Non-pigmented ciliary epithelial cell (primary cell): ENCODE measurements at places on chromosomes 2 and 18.

DNA sequence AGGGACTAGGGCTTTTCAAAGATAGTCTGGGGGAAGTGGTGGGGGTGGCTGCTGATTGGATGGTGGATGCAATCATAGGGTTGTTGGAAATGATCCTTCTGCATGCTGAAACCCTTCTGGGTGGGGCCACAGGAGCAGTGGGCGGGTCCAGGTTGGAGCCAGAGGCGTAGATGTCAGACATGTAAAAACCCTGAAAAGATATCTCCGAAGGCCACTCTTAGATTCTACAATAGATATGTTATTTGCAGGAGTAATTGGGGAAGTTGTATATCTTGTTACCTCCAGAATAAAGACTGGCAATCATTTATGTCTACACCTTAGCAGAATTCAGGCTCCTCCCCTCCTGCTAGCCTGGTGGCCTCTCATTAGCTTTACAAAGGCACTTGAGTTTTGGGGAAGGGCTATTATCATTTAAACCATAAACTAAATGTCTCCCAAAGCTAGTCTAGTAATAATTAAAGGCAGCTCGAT is 8.2 kb upstream of the FAM98A start:
- no peak for DNase-seq

GRCh38 chr2:46988733-46989481 is 73.3 kb upstream of the MCFD2 start:
- DNase-seq: no peak

DNA sequence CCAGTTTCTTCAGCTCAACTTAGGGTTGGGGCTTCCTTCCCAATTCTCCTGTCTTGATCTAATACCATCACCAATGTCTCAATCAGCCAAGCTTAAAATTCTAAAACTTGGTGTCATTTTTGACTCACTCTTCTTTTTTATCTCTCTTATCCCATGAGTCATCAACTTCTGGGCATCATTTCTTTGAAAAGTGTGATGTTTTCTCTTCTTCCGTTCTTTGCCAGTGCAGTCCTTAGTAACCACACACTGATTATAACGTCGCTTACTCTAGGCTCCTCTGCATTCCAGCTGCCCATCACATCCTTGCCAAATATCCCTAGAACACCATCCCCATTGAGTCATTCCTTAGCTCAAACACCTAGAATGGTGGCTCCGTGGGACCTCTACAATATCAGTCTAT is 27.4 kb upstream of the MRO start:
- DNase-seq: no peak

GRCh38 chr2:58796239-58796910 is 555.2 kb upstream of the FANCL start:
- peak; percentile 18 for DNase-seq

DNA sequence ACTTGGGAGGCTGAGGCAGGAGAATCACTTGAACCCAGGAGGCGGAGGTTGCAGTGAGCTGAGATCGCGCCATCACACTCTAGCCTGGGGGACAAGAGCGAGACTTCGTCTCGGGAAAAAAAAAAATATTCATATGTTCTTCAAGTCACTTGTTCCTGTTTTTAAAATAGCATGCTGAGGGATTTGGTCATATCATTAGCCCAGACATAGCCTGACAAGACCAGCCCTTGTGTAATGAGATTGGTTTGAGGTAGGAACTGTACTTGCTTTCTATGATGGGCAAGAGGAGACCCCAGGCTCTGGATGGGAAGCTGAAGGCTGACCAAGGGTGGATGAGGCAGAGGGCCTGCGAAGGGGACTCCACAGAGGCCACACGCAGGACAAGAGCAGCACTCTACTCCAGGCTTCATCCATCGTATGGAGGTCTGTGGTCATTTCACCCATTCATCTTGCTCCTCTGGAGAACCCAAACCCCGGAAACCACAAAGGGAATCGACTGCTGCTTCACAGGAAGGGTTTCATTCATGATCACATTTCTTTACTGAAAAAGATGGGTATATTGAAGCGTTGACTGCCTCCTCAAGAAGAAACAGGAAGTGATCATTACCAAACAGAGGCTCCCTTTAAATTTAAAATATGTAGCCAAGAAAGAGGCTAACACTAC is 87.1 kb upstream of the ZNF397 start:
- no peak for DNase-seq

- no peak for DNase-seq
Measured at GRCh38 chr2:236633219-236633570, 63.6 kb downstream of the ACKR3 start.

- peak; percentile 34 for DNase-seq
Measured at GRCh38 chr2:12300019-12300602, 416.6 kb upstream of the TRIB2 start.

DNA sequence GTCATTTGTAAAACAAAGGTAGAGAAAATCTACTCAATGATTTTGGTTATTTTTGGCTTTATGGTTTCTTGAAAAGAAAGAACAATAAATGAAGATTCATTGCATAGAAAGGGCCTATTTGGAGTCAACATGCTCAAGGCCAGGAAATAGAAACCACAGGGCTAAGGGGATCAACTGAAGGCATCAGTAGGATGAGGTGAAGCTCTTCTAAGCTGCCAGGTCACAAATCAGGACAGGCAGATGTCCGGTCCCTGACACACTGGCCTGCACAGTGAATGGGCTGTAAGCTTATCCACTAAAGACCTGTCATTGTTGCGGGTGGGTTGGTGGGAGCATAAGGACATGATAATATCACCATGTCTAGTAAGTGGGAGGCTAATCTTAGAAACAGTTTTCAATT is 31.6 kb upstream of the RNF138 start:
- no peak for DNase-seq

- no peak for DNase-seq
Measured at GRCh38 chr2:207734636-207735512, 23.4 kb downstream of the CCNYL1 start.

DNA sequence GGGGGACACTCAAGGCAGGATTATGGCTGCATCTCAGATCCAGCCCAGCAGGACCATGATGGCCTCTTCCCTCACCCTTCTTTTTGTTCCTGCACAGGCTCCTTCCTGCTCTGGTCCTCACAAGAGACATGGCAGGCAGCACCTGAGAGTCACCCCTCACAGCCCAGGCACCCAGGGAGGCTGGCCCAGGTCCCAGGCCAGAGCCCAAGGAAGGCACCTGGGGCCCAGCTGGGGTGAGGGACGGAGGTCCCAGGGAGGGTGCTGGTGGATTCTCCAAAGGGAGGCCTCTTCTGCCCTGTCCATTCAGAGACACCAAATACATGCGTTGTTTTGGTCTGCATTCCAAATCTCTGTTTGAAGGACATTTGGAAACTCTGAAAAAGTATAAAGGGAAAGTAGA is 285.4 kb upstream of the HS6ST1 start:
- no peak for DNase-seq

DNA sequence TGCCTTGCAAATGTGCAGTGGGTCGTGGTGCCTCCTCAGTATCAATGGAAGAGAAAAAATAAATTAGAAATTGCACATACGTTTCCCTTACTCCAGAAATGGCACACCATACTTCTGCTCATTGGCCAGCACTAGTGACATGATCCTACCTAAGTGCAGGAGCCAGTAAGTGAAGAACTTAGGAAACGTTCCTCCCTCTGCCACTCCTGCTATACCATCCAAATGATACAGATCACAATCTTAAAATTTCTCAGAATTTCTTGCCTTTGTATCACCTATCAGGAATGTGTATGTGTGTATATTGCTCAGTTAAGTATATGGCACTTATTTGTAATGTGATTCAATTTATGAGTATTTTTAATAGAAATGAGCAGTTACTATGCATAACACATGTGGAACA is 237.0 kb upstream of the UBE2E3 start:
- DNase-seq: no peak

GRCh38 chr2:1715184-1716013 is 28.9 kb downstream of the PXDN start:
- no peak for DNase-seq

GRCh38 chr18:13696961-13697360 is 29.4 kb downstream of the FAM210A start:
- no peak for DNase-seq

DNA sequence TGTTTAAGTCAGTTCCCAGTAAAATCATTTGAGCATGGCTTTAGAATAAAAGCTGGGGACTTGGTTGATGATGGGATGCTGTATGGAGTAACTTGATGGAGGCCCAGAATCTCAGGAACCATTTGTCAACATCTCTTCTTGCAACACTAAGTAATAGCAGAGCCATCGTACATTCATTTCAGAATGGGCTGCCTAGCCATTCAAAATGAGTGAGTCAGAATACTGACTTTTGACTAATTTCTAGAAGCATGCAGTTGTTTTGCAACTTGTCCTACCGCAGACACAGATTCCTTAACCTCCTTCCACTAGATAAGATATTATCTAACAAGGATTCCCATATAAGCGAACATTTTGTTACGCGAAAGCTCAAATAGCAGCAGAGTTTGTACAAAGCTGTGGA is 229.5 kb downstream of the CNTNAP5 start:
- no peak for DNase-seq

GRCh38 chr18:10759241-10759640 is 233.4 kb downstream of the NAPG start:
- DNase-seq: no peak

GRCh38 chr2:181138816-181139215 is 158.4 kb downstream of the UBE2E3 start:
- DNase-seq: no peak

DNA sequence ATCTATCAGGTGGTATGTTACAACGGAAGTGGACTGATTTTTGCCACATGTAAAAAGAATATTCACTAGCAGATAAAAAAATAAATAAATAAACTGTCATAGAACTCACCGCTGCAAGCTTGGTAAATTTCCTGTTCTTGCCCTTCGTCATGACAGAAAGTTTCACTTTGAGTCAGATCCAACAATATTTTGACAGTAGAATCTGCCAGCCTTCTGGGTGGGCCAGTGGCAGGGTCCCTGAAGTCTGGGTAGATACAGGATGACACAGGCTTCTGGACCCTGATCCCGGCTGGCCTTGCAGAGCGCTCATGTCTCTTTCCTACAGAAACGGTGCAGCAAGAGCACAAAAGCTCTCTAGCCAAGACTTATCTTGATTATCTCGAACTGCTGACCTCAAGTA is 97.8 kb upstream of the PMAIP1 start:
- no peak for DNase-seq

DNA sequence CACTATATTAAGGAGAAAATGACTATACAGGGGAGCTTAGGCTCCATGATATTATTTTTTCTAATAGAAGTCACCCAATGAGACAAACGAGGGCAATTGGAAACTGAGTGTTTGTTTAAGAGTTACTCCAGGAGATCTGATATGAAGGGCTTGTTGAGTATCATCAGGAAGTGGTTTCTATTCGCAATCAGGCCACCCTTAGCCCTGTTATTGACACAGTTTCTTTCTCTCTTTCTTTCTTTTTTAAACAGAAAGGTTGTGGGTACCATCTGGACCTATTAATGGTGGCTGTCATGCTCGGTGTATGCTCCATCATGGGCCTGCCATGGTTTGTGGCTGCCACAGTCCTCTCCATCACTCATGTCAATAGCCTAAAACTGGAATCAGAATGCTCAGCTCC is 117.3 kb downstream of the DPP4 start:
- no peak for DNase-seq

- DNase-seq: no peak
Measured at GRCh38 chr18:64099244-64099643, 49.6 kb downstream of the LINC00305 start.

- no peak for DNase-seq
Measured at GRCh38 chr18:33741760-33742159, 163.7 kb downstream of the ASXL3 start.

DNA sequence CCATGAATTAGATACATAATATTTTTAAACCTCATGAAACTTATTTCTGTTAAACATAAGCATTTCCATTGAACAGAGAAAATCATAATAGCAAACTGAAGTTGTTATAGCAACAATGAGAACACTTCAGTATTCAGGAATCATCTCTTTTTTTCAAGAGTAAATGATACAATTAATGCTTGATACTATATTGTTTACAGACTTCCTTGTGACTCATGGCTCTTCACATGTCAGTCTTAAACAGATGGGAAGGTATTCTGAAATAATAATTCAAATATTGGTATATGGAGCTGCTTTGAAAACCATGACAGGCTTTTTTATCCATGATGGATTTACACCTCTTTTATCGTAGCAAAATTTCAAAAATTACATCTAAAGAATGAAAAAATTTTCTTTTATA is 226.5 kb upstream of the RBMS1 start:
- no peak for DNase-seq

DNA sequence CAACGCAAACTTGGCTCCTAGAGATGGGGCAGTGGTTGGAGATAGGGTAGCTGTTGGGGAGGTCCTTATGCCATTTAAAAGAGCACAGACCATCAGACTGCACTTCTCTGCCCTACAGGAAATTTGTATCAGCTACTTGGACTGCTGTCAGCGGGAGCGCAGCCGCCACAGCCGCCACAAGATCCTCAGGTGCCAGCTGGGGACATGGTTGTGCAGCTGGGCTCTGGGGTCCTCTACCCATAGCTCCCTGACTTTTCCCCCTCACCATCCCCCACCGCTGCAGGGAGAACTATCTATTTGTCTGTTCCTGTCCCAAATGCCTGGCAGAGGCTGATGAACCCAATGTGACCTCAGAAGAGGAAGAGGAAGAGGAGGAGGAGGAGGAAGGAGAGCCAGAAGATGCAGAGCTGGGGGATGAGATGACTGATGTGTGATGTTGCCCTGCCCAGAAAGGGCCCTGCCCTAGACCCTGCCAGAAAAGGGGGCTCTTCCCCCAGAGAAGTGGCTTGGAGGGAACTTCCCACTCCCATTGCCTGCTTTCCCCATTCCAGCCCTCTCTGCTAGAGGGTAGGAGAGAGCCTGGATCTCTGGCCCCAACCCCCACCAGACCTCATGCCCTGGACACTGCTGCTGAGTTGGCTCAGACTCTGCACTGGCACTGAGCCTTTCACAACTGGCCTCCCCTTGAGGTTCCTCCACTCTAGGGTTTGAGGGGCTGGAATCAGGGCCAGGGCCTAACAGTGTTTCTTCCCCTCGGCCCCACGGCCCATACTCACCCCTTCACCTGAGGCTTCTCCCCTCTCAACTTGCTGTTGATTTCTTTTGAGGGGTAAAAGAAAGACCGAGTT is 7.3 kb downstream of the PRADC1 start:
- no peak for DNase-seq

- no peak for DNase-seq
Measured at GRCh38 chr2:160561551-160562295, 68.1 kb upstream of the RBMS1 start.

- DNase-seq: no peak
Measured at GRCh38 chr2:135121016-135121657, 69.0 kb downstream of the RAB3GAP1 start.

- DNase-seq: peak; percentile 77
Measured at GRCh38 chr2:190978389-190979053, 35.5 kb downstream of the STAT1 start.
